ENCODE measurements at places on chromosomes 2 and 18. TPM values are rescaled to one million over a fixed set of nuclear protein-coding genes. Genes with fewer than 3 reads are reported as not detected.

The PKDCC gene
- total RNA-seq: 0.84 TPM

DNA sequence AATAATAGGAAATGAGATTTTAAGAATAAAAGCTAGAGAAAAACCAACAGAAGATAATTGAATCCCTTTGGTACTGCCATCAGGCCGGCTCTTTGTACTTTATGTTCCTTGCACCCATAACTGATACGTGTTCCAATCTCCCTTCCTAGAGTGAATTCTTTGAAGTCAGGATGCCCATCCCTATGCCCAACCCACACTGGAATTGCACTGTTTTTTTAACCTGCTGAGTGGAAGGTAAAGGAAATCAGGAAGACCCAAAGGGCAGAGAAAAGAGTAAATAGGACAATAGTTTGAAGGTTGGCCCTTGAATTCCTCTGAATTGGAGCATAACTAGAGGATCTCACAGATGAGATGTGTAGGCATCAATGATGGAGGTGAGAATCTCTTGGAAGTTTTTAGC lies 4.4 kb upstream of the ATG16L1 start:
- H3K27ac ChIP-seq: peak overlapping the region; percentile 82
- DNase-seq: peak; percentile 44
- no peaks in the 10 kb centered on the region for H3K36me3 ChIP-seq
- H3K4me1 ChIP-seq: peaks cover 56% of the 10 kb centered on the region
- H3K27me3 ChIP-seq: no peaks in the 10 kb centered on the region

DNA sequence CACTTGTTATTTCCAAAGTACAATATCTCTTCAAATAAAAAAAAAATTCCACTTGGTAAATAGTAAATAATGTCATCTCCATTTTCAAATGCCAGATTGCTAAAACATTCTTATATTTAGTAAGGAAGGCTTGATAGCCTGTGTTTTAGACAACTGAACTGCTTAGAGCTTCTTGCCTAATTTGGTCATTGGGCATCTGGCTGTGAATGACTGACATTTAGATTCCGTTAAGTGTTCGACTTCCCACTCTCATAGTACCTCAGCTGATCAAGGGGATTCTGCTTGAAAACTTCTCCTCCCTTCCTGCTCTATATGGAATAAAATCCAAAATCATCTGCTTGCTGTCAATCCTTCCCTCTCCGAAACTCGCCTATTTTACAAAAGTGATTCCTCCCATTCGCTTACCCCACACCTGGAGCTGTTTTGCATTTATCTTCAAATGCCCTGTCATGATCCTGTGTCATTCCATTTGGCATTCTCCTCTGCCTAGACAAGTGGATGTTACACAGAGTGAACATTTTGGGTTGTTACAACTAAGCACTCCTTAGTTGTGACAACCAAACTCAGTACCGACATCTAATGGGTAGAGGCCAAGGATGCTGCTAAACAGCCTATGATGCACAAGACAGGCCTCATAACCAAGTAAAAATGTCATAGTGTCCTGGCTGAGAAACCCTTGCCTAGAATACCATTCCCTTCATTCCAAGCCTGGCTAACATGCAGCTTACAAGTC lies 181.0 kb downstream of the CDH2 start:
- DNase-seq: no peak
- H3K27me3 ChIP-seq: no peaks in the 10 kb centered on the region
- no peak overlapping the region for H3K27ac ChIP-seq
- H3K4me1 ChIP-seq: no peaks in the 10 kb centered on the region
- no peak overlapping the region for H3K4me3 ChIP-seq

GRCh38 chr2:99275882-99276281 lies 20.4 kb upstream of the LYG2 start:
- H3K27me3 ChIP-seq: no peaks in the 10 kb centered on the region
- no peaks in the 10 kb centered on the region for H3K36me3 ChIP-seq
- no peak for DNase-seq

GRCh38 chr2:120844070-120844738 lies 108.5 kb downstream of the GLI2 start:
- H3K4me1 ChIP-seq: no peaks in the 10 kb centered on the region
- H3K27me3 ChIP-seq: no peaks in the 10 kb centered on the region
- DNase-seq: no peak
- no peak overlapping the region for H3K27ac ChIP-seq
- no peaks in the 10 kb centered on the region for H3K36me3 ChIP-seq

All from HCT116 (cell line).